Esophagus squamous epithelium (tissue), 5 donors: ENCODE measurements at places on chromosomes 6 and 20. TPM values are rescaled to one million over a fixed set of nuclear protein-coding genes. Genes with fewer than 3 reads are reported as not detected.

GRCh38 chr6:1416191-1416760, 26.9 kb downstream of the FOXF2 start:
- no peaks in the 10 kb centered on the region for H3K4me1 ChIP-seq
- no peak for DNase-seq
- no peak overlapping the region for H3K27ac ChIP-seq

- no peak for DNase-seq
- H3K27me3 ChIP-seq = no peaks in the 10 kb centered on the region
- H3K27ac ChIP-seq = no peak overlapping the region
- no peaks in the 10 kb centered on the region for H3K4me1 ChIP-seq
Observed at GRCh38 chr6:113846577-113846976, 10.6 kb upstream of the MARCKS start.

DNA sequence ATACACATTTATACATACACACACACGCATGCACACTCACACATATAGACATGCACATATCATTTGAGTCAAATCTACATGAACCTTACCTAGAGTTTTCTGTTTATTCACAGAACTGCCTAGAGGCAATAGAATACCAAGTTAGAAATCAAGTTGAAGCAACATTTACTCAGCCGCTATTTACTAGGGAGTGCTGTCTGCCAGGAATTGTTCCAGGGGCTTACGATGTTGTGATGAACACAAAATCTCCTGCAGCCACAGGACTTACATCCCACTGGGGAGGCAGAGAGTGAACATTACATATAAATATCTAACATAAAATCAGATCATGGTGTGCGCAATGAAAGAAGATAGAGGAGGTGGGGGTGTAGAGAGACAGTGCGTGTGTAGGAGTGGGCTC, 80.4 kb downstream of the GCLC start:
- peaks cover 17% of the 10 kb centered on the region for H3K4me1 ChIP-seq
- DNase-seq = no peak
- H3K4me3 ChIP-seq = no peak overlapping the region
- no peak overlapping the region for H3K27ac ChIP-seq

GRCh38 chr6:144657691-144658090, 372.6 kb downstream of the UTRN start:
- H3K4me1 ChIP-seq = peaks cover 4% of the 10 kb centered on the region
- no peaks in the 10 kb centered on the region for H3K27me3 ChIP-seq
- no peak overlapping the region for H3K27ac ChIP-seq
- H3K36me3 ChIP-seq = no peaks in the 10 kb centered on the region
- no peak for DNase-seq
- H3K4me3 ChIP-seq = no peak overlapping the region

DNA sequence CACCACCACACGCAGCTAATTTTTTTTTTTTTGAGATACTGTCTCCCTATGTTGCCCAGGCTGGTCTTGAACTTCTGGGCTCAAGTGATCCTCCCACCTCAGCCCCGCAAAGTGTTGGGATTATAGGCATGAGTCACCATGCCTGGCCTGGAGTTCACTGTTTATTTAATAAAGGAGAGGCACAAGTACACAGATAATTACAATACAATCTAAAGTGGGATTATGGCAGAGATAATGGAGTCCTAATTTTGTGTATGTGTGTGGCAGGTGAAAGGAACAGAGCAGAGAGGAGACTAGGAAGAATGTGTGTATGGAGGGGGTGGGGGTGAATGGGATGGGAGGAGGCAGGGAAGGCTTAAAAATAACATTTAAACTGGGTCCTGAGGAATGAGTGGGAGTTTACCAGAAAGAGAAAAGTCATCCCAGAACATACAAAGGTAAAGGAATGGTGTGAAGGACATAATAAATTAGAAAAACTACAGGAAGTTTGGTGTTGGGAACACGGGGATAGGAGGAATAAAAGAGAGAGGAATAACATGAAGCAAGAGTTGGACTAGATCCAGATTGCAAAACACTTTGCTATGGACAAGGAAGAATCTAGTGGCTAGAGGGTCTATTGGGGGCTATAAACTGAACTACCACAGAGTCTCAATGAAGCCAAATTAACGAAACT, 4.4 kb downstream of the NCOA5 start:
- no peak for DNase-seq
- H3K36me3 ChIP-seq = no peaks in the 10 kb centered on the region
- H3K27ac ChIP-seq = no peak overlapping the region
- no peaks in the 10 kb centered on the region for H3K27me3 ChIP-seq
- no peak overlapping the region for H3K4me3 ChIP-seq

DNA sequence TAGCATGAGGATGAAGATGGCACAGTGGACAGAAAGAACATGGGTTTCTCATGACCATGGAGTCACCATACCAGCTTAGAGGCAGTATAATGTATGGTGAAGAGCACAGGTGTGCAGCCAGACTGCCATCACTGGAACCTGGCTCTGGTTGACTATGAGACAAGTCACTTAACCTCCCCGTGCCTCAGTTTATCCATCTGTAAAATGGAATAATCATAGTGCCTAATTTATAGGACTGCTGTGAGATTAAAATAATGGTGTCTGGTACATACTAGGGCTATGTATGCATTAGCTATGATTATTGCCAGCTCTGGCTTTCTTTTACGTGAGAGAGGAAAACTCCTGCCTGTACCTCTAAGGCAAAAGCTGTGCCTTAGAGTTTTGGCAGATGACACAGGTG, 19.4 kb downstream of the SLC35B3 start:
- DNase-seq = no peak
- no peak overlapping the region for H3K27ac ChIP-seq
- H3K27me3 ChIP-seq = no peaks in the 10 kb centered on the region
- no peaks in the 10 kb centered on the region for H3K4me1 ChIP-seq
- peaks cover 9% of the 10 kb centered on the region for H3K36me3 ChIP-seq

GRCh38 chr20:48186447-48186846, 401.2 kb upstream of the SULF2 start:
- H3K4me1 ChIP-seq = peaks cover 13% of the 10 kb centered on the region
- no peak for DNase-seq
- H3K27me3 ChIP-seq = no peaks in the 10 kb centered on the region

ADGRF1 gene
- total RNA-seq = 51.8 TPM

DNA sequence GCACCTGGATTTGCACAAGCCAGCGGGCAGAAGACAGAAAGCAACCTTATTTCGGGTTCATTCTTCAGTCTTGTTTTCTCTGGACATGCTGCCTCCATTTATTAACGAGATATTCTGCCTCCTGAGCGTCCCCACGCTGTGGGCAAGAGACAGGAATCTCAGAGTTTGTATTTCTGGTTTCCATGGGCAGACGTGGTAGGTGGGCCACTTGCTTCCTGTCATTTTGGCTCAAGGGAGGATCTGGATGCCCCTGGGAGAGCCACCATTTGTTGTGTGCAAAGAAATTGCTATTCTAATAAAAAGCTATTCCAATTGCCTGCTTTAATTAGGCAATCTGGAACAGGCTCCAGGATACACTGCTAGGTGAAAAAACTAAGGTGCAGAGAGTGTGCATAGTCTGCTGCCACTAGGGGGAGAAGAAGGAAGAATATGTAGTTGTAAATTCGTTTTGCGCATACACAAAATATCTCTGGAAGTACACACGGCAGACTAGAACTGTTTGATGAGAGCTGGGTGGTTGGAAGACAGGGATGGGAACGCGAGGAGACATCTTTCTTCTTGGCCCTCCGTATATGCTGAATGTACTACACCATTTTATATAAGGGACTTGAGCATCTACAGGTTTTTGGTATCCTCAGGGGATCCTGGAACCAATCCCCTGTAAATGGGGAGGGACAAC, 30.1 kb upstream of the SLC16A10 start:
- DNase-seq = no peak
- H3K36me3 ChIP-seq = no peaks in the 10 kb centered on the region
- no peaks in the 10 kb centered on the region for H3K4me1 ChIP-seq
- H3K27me3 ChIP-seq = no peaks in the 10 kb centered on the region
- H3K4me3 ChIP-seq = no peak overlapping the region
- no peak overlapping the region for H3K27ac ChIP-seq

- H3K4me3 ChIP-seq = no peak overlapping the region
- DNase-seq = no peak
- no peaks in the 10 kb centered on the region for H3K36me3 ChIP-seq
Observed at GRCh38 chr6:170026751-170027646, 263.9 kb downstream of the DLL1 start.

AVP gene
- not detected for total RNA-seq

GRCh38 chr20:62176866-62177265, 6.0 kb upstream of the MTG2 start:
- H3K4me1 ChIP-seq = no peaks in the 10 kb centered on the region
- no peak overlapping the region for H3K4me3 ChIP-seq
- no peak for DNase-seq
- H3K36me3 ChIP-seq = peaks cover 2% of the 10 kb centered on the region
- no peaks in the 10 kb centered on the region for H3K27me3 ChIP-seq

- H3K4me3 ChIP-seq = no peak overlapping the region
- no peaks in the 10 kb centered on the region for H3K27me3 ChIP-seq
- H3K36me3 ChIP-seq = no peaks in the 10 kb centered on the region
- no peak for DNase-seq
Observed at GRCh38 chr6:19643713-19644112, 193.5 kb upstream of the ID4 start.

MCCD1 gene
- total RNA-seq = not detected

GSTA3 gene
- total RNA-seq = not detected
